ENCODE measurements at places on chromosomes 7 and 10.

- no peak for DNase-seq
Observed at GRCh38 chr10:10330418-10330817, 687.3 kb upstream of the CELF2 start.

DNA sequence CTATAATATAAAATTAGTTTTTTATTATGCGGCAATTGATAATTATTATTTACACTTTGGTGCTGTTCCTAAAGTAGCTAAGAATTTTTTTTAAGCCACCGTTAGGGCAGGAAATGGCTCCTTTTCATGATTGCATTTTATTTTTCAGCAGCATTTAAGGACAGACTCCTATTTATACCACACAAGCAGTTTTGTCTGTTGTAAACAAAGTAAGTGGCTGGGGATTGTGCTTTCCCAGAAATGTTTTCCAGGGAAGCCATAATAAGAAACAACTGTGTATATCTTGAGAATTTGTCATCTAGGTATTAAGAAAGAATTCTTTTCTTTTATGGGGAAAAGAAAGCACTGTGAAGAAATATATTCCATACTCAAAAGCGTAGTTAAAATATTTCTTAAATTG is 232.0 kb downstream of the VTI1A start:
- no peak for DNase-seq

GRCh38 chr7:130615583-130615982 is 53.0 kb downstream of the COPG2 start:
- no peak for DNase-seq

DNA sequence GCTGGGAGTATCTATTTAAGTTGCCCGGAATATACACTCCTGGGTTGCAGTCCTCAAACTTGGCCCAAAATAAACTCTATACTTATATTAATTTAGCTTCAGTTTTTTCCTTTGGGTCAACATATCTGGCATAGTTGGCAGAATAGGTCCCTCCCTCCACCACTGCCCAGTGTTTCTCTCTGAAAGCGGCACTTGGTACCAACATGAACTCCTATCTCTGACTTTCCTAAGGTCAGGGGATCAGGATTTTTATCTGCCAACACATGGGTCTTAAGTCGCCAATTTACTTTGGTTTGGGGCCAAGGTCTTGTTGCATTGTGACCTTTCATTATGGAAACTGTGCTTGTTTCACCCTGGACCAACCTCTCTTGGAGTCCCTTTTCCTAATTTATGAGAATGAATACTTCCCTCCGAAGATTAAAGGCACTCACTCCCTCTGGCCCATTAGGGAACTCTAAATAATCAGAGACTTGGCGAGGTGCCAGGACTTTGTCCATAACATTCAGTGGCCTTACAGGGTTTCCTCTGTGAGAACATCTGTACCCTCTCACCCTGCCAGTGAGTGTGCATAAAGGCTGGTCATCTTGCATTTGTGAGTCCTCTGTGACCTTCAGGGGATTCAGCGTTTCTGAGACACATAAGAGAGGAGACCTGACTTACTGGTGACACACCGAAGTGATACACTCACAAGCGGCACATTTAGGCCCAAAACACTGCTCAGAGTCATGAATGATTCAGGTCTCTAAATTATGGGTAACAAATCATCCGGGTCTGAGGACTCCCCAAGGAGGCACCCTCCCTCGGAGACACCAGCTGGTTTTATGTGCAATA is 19.7 kb upstream of the FKBP9 start:
- DNase-seq: peak; percentile 14

- peak; percentile 21 for DNase-seq
Observed at GRCh38 chr10:114874827-114875411, 53.3 kb downstream of the FHIP2A start.

Data from activated CD4-positive, alpha-beta memory T cell treated with anti-CD3 and anti-CD28 coated beads for 36 hours (primary cell).